ENCODE measurements at places on chromosomes 6 and 20. TPM values are rescaled to one million over a fixed set of nuclear protein-coding genes. Genes with fewer than 3 reads are reported as not detected.

DNA sequence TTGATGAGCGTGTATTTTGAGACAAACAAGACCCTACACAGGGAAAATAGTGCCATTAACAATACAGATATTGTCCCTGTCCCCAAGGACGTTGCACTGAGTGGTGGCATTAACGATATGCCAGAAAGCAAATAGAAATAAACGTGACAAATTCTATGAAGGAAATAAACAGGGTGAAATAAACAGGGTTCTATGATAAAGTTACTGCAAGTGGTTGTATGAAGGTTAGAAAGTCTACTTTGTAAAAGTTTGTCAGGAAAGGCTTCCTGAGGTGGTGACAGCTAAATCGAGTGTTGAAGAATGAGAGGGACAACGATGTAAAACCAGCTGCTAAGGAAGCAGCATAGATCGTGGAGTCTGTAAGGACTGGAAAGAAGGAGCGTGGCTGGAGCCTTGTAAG, 380.2 kb downstream of the LAMA2 start:
- no peaks in the 10 kb centered on the region for H3K27me3 ChIP-seq
- H3K27ac ChIP-seq = no peak overlapping the region
- DNase-seq = no peak
- H3K4me1 ChIP-seq = no peaks in the 10 kb centered on the region

DNA sequence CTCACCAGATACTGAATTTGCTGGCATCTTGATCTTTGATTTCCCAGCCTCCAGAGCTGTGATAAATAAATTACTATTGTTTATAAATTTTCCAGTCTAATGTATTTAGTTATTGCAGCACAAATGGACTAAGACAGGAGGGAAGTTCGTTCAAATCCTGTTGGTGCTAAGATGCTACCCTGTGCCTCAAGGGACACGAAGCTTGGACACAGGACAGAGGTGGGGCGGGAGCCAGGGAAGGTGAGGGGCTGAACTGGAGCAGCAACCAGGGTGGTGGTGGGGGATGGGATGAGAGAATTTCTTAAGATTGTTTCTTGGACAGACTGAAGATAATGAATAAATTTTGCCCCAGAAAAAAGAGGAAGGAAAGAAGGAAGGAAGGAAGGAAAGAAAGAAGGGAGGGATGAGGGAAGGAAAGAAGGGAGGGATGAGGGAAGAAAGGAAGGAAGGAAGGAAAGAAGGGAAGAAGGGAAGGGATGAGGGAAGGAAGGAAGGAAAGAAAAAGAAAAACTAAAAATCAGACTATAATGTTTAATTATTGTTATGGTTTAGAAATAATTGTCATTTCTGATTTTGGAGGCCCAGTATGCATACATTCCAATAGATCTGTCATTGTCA, 127.2 kb downstream of the CDC5L start:
- H3K4me3 ChIP-seq = no peak overlapping the region
- no peak for DNase-seq
- no peaks in the 10 kb centered on the region for H3K27me3 ChIP-seq
- no peaks in the 10 kb centered on the region for H3K4me1 ChIP-seq

- no peaks in the 10 kb centered on the region for H3K36me3 ChIP-seq
- H3K4me1 ChIP-seq = no peaks in the 10 kb centered on the region
- H3K27me3 ChIP-seq = no peaks in the 10 kb centered on the region
- no peak for DNase-seq
Observed at GRCh38 chr6:32886681-32887383, 32.8 kb downstream of the PSMB9 start.

GRCh38 chr6:72401865-72402264, 220.0 kb upstream of the KCNQ5 start:
- H3K27me3 ChIP-seq = no peaks in the 10 kb centered on the region
- no peaks in the 10 kb centered on the region for H3K4me1 ChIP-seq
- H3K27ac ChIP-seq = no peak overlapping the region
- no peak overlapping the region for H3K4me3 ChIP-seq

Gene CCNC
- 36.3 TPM for total RNA-seq

Gene BLTP3A
- 11.6 TPM for total RNA-seq

Gene BPIFB4
- total RNA-seq = not detected

Gene SUMO4
- 8.2 TPM for total RNA-seq

Data from Peyer's patch (tissue), 4 donors.